HepG2 (cell line): ENCODE measurements at places on chromosomes 1 and 21. TPM values are rescaled to one million over a fixed set of nuclear protein-coding genes. Genes with fewer than 3 reads are reported as not detected.
A peak's percentile ranks its signal among the peaks of the same experiment; 100 is the strongest.

GRCh38 chr1:43858324-43858723, 75.3 kb upstream of the ARTN start:
- no peaks in the 10 kb centered on the region for H3K27me3 ChIP-seq
- no peak overlapping the region for H3K4me3 ChIP-seq
- no peak overlapping the region for H3K27ac ChIP-seq

DNA sequence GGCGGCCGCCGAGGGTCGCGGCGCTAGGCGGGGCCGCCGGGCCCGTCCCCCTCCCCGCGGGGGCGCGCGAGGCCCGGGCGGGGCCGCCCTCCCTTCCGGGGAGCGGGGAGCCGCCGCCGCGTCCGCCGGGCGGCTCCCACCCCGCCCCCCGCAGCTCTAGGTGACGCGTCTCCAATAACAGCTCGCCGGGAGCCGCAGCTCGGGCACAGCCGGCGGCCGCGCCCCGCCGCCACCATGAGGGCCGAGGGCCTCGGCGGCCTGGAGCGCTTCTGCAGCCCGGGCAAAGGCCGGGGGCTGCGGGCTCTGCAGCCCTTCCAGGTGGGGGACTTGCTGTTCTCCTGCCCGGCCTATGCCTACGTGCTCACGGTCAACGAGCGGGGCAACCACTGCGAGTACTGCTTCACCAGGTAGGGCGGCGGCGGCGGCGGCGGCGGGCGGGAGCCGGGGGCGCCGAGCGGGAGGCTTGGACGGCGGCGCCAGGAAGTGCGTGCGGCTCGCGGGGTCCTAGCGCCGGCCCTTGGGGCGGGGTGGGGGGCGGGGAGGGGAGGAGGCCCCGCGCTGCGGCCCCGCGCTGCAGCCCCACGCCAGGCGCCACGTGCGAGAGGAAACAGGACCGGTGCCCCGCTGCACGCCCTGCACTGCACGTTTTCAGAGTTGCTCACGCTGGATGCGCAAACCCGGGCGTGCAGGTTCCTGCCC, at the start of gene SMYD2:
TSS of gene SMYD2 (plus strand) at position 139 of the 699 bp plus-strand sequence. CDS start at position 235, 96 bp downstream.
- H3K36me3 ChIP-seq, result no peaks in the 10 kb centered on the region
- H3K27me3 ChIP-seq, result no peaks in the 10 kb centered on the region; the same call in 2 of the 3 replicates

GRCh38 chr1:192703283-192704206, 67.6 kb downstream of the RGS13 start:
- no peak overlapping the region for H3K27ac ChIP-seq
- no peaks in the 10 kb centered on the region for H3K36me3 ChIP-seq
- no peaks in the 10 kb centered on the region for H3K27me3 ChIP-seq
- no peak for DNase-seq
- no peak overlapping the region for H3K4me3 ChIP-seq

DNA sequence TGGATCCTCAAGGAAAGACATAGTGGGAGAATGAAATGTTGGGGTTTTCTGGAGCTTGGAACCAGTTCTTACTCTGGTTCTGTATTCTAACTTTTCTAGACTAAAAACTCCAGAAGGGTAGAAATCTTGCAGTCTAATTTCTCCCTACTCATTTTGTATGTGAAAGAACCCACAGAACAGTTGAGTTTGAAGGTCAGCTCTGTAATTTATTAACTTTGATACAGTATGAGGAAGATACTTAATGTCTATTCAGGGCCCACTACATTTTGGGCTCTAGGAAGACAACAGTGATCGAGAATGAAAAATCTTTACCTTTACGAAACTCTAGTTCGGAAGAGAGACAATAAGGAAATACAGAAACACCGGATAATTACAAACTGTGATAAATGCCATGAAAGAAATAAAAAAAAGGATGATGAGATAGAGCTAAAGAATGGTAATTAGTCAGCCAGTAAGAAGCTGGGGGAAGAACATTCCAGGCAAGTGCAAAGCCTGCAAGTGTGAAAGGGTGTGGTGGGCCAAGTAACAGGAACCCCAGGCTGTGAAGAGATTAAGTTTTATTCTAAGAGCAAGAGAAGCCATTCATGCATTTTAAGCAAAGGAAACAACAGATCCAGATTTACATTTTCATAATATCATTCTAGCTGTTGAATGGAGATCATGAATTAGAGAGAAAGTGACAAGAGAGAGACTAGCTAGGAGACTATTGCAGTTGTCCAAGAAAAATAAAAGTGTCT, 159.9 kb upstream of the HMCN1 start:
- H3K27ac ChIP-seq, result no peak overlapping the region
- no peaks in the 10 kb centered on the region for H3K27me3 ChIP-seq
- H3K4me3 ChIP-seq, result no peak overlapping the region
- H3K36me3 ChIP-seq, result no peaks in the 10 kb centered on the region

- H3K4me1 ChIP-seq, result no peaks in the 10 kb centered on the region
- no peaks in the 10 kb centered on the region for H3K36me3 ChIP-seq
- H3K27me3 ChIP-seq, result no peaks in the 10 kb centered on the region
- no peak for DNase-seq
- no peak overlapping the region for H3K27ac ChIP-seq
- no peak overlapping the region for H3K4me3 ChIP-seq
Measured at GRCh38 chr1:101915597-101915996, 81.1 kb downstream of the OLFM3 start.

GRCh38 chr21:16248705-16249104, 518.9 kb downstream of the USP25 start:
- no peaks in the 10 kb centered on the region for H3K27me3 ChIP-seq
- H3K4me1 ChIP-seq, result no peaks in the 10 kb centered on the region

- no peaks in the 10 kb centered on the region for H3K36me3 ChIP-seq
- no peak overlapping the region for H3K27ac ChIP-seq
Measured at GRCh38 chr1:107342316-107342715, 201.5 kb downstream of the NTNG1 start.

- H3K36me3 ChIP-seq, result no peaks in the 10 kb centered on the region
- no peak overlapping the region for H3K27ac ChIP-seq
- no peak for DNase-seq
- 0 out of 3 replicates have a peak, but pooled peaks cover 8% of the 10 kb centered on the region for H3K27me3 ChIP-seq
- no peak overlapping the region for H3K4me3 ChIP-seq
- H3K4me1 ChIP-seq, result no peaks in the 10 kb centered on the region
Measured at GRCh38 chr1:172756024-172756423, 97.1 kb downstream of the FASLG start.

DNA sequence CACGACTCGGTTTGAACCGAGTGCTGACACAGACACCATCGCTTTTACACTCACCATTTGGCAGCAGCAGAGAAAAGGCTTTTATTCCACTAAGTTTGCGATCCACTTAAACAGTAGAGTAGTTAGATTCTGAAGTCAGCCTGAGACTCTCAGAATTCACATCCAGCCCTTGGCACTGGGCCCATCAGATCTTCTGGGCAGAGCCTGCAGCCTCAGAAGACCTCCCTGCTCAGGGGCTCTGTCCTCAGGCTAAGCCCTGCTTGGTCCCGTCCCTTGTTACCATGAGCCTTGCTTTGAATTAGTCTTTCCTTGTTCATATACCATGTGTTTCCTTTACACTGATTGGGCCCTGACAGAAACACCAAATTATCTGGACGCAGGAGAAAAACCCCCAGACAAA, 41.4 kb upstream of the AJAP1 start:
- H3K27me3 ChIP-seq, result peaks cover 46% of the 10 kb centered on the region
- no peak overlapping the region for H3K4me3 ChIP-seq
- no peaks in the 10 kb centered on the region for H3K4me1 ChIP-seq
- DNase-seq, result no peak
- no peaks in the 10 kb centered on the region for H3K36me3 ChIP-seq
- no peak overlapping the region for H3K27ac ChIP-seq

- H3K36me3 ChIP-seq, result no peaks in the 10 kb centered on the region
- peaks cover 17% of the 10 kb centered on the region; the same call in 2 of the 3 replicates for H3K27me3 ChIP-seq
- no peak for DNase-seq
Measured at GRCh38 chr1:110617116-110617515, 11.0 kb upstream of the KCNA2 start.

GRCh38 chr1:185425163-185425562, 108.1 kb upstream of the IVNS1ABP start:
- no peak overlapping the region for H3K4me3 ChIP-seq
- 0 out of 3 replicates have a peak, but pooled peaks cover 6% of the 10 kb centered on the region for H3K27me3 ChIP-seq

DNA sequence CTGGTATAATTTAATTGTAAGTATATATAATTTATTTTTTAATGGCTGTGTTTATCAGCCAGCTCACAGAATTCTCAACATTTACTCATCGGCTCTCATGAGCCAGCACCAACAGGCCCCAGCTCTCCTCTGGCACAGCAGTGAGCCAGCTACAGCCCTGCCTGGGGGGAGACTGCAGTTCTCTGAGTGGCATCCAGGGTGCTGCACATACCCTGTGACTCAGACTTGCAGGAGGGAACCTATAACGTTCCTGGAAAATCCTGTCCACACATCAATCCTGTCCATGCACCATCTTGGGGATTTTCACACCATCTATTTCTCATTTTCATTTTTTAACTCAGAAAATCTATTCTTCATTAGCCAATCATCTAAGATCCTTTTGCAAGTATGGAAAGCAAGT, 36.5 kb downstream of the FHAD1 start:
- H3K4me3 ChIP-seq, result no peak overlapping the region
- H3K27me3 ChIP-seq, result peaks cover 3% of the 10 kb centered on the region; the same call in 1 of the 2 replicates
- peaks cover 16% of the 10 kb centered on the region for H3K4me1 ChIP-seq
- no peak overlapping the region for H3K27ac ChIP-seq
- no peak for DNase-seq
- no peaks in the 10 kb centered on the region for H3K36me3 ChIP-seq

GRCh38 chr1:182408435-182409075, 8.1 kb upstream of the TEDDM1 start:
- no peak overlapping the region for H3K27ac ChIP-seq
- peaks cover 17% of the 10 kb centered on the region for H3K4me1 ChIP-seq
- no peak for DNase-seq
- H3K27me3 ChIP-seq, result no peaks in the 10 kb centered on the region

GRCh38 chr21:45295576-45296365, 8.1 kb upstream of the POFUT2 start:
- no peak overlapping the region for H3K4me3 ChIP-seq
- H3K27me3 ChIP-seq, result no peaks in the 10 kb centered on the region
- peaks cover 73% of the 10 kb centered on the region for H3K4me1 ChIP-seq

DNA sequence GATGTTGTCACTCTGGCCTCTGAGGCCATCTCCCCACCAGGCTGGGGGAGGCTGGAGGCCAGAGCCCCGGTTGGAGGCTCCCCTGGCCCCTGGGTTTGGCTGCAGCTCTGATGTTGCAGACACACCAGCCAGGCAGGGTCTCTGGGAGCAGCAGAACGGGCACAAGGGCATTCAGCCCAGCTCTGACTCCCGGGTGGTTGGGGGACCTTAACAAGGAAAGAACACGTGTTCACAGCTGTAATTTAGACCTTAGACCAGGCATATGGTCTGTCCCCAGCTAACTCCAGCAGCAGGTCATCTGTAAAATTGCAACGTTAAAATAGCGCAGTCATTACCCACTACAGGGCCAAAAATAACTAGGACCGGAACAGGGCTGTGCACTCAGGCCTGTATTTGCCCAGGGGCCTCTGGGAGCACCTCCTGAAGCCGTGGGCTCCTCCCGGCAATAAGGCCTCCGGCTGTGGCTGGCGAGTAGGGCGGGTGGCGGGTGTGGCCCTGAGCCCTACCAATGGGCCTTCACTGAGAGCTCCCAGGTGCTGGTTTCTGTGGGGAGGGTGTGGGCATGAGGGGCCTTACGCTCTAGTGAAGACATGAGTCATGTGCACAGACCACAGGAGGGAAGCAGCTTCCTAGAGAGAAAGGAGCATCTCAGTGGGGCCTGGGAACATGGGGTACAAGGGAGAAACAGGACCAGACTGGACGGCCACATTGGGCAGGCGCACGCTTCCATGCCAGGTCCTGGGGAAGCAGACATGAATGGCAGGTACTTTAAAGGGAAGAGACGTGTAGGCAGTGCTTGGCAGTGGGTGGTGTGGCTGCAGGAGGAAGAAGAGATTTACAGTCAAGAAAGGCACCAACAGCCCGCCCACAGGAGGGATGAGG, 6.1 kb downstream of the LDLRAP1 start:
- H3K27me3 ChIP-seq, result no peaks in the 10 kb centered on the region
- peak; percentile 53 for DNase-seq
- H3K36me3 ChIP-seq, result no peaks in the 10 kb centered on the region
- peaks cover 74% of the 10 kb centered on the region for H3K4me1 ChIP-seq
- peak overlapping the region; percentile 65 for H3K27ac ChIP-seq
- H3K4me3 ChIP-seq, result no peak overlapping the region

GRCh38 chr1:218617986-218618385, 272.9 kb downstream of the TGFB2 start:
- no peak overlapping the region for H3K4me3 ChIP-seq
- DNase-seq, result no peak
- H3K27me3 ChIP-seq, result no peaks in the 10 kb centered on the region
- no peak overlapping the region for H3K27ac ChIP-seq
- no peaks in the 10 kb centered on the region; the same call in 1 of the 2 replicates for H3K4me1 ChIP-seq

The PDZK1 gene
- 46.4 and 65.0 TPM in 2 replicates for total RNA-seq

The BRDT gene
- total RNA-seq, result not detected in 2 replicates

The TTC39A gene
- 0.33 and 0.90 TPM in 2 replicates for total RNA-seq

The SERTAD4 gene
- total RNA-seq, result not detected in 2 replicates
